ENCODE measurements at places on chromosomes 2 and 18.

DNA sequence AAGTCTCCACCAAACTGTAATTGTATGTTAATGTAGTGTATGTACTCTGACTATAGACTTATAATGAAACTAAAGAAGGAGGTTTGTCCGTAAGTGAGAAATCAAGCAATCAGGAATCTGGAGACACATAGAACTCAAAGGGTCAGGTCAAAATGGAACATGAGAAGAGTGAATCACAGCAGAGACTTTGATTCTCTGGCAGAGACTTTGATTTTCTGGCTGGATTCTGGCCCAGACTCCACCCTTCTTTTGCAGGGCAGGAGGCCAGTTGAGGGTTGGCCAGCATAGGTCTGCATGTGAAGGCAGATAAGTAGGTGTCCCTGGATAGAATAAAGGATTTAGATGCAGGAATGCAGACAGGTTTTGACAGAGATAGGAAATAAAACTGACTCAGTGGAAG, 11.0 kb upstream of the NCKAP5 start:
- no peak for DNase-seq

GRCh38 chr2:219511547-219512325, 2.5 kb upstream of the ASIC4 start:
- DNase-seq, result no peak

DNA sequence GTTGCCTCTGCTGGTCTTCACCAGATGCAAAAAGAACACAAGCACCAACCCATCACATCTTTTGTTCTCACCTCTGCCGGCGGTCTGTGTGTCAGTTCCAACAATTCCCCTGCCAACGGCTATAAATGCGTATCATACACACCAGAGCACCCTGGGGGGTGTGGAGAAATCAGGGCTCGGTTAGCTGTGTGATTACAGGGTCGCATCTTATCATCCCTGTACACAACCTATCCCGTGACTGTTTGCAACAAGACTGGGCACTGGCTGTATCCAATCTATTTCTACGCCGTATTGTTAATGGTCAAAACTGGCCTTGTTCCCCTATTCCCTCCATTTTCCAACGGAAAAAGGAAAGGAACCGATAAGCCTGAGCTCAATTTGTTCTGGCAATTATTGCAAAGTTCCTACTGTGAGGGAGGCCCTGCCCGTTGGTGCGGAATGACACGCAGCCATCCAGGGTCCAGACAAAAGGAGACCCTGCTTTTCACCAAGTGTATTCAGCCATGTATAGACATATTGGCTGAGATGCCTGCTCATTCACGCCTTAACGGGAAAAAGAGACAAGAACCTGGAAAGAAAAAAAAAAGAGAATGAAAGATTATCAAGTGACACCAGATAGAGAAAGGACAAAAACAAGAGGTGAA, 136.9 kb downstream of the CDH20 start:
- no peak for DNase-seq

GRCh38 chr2:68837164-68837860, 33.9 kb downstream of the BMP10 start:
- DNase-seq, result no peak

DNA sequence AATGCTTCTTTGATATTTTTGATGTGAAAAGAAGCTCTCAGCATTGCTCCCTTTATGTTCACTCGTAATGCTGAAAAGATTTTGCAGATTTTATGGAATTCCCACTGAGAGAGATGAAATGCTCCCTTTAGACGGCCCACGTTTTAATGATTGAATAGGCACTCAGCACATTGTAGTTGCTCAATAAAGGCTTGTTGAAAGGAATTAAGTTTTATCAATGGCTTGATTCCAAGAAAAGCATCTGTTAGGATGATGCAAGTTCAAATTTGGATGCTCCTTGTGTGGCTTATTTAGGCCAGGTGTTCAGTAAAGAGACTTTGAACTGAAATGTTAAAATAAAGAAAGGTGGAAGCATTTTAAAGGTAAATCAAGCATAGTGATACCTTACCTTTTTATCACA, 725.1 kb downstream of the EPHA4 start:
- no peak for DNase-seq

- no peak for DNase-seq
Measured at GRCh38 chr18:45891806-45892205, 66.3 kb downstream of the SIGLEC15 start.

GRCh38 chr2:122156176-122156890, 400.9 kb downstream of the TSN start:
- peak; percentile 26 for DNase-seq

DNA sequence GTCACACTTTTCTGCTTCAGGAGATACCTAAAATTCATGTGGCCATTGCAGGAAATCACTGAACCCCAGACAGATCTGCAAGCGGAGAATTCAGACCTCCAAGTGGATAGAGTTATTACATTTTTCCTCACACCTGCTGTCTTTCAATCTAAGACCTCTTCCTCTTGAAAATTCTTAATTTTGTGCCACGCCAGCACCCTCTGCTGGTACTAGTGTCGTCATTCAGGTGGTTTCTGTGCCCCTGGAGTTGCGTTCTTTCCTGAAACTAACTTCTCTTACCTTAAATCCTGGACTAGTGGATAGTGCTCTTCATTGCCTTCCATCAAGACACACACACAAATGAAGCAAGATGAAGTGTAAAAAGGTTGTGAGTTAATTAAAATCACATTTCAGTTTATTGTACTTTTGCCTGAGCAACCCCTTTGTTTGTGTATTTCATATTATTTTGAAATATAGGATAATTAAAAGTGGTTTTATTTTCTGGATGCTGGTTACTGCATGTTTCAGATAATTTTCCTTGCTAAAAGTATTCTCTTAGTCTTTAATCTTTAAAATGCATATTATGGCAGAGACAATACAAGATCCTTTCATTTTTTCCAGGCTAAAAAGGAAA, 1.6 kb upstream of the DNER start:
- no peak for DNase-seq

- peak; percentile 27 for DNase-seq
Measured at GRCh38 chr2:166180951-166181812, 53.4 kb upstream of the SCN1A start.

- DNase-seq, result no peak
Measured at GRCh38 chr2:233445152-233445830, 91.0 kb downstream of the DGKD start.

- DNase-seq, result no peak
Measured at GRCh38 chr2:71187589-71187988, 39.3 kb downstream of the PAIP2B start.

GRCh38 chr2:203469546-203469945, 65.6 kb downstream of the RAPH1 start:
- no peak for DNase-seq

Measured in globus pallidus (tissue), 1 donor.